ENCODE measurements at places on chromosomes 12 and 14.

GRCh38 chr14:55350461-55350860, 61.2 kb downstream of the ATG14 start:
- DNase-seq = no peak

- no peak for DNase-seq
These were observed 57.8 kb downstream of the RIMBP2 start for GRCh38 chr12:130658145-130658911.

DNA sequence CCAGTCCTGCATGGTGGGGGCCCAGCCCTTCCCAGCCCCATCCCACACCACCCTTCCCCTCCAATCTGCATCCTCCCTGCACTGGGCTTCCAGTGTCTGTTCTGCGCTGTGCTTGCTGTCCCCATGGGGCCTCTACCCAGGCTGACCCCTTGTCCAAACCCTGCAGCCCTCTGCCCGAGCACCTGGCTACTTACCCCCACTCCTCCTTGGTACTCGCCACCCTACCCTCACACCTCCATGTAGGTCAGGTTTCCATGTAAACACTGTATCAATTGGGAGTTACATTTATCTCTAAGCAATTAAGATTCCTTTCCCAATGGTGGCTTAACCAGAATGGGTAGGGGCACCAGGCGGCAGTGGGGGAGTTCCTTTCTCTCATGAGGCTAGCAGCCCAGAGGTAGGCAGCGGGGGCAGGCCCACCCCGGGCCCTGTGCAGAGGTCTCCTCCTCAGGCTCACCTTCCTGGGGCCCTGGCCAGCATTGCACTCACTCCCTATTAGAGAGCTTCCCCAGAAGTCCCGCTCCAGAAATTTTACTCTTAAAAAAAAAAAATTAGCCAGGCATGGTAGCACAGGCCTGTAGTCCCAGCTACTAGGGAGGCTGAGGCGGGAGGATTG, 76.6 kb upstream of the CCND2 start:
- DNase-seq = no peak

GRCh38 chr14:47262801-47263200, 412.6 kb downstream of the MDGA2 start:
- DNase-seq = no peak

GRCh38 chr12:83153177-83153576, 466.5 kb downstream of the TMTC2 start:
- DNase-seq = no peak

DNA sequence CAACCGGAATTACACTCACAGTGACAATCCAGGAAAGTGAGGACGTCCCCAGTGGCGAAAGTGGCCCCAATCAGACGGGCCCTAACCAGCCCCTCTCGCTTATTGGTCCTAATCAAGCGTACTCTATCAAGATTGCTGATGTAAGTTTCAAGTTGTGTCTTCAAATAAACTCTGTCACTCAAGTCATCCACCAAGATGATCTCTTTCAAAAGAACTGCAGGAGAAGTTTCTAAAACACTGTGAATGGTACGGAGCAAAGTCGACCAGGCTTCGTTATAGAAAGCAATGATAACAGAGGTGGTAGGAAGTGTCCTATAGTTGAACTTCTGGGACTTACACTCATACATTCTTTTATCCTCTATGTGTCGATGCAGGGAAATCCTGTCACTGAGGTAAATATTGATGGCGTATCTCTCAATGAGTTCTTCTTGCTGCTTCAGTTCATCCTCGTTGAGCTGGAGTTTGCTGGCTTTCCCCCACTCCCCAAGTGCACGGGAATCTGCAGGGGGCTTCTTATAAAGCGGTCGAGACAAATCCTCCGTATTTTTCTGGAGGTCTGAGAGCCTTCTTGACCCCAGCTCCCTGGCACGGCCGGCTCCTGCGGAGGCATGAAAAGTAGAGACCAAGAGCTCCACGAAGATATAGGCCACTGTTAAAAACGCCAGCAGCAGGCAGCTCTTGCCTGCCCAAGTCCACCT, 604 bp downstream of the GALNT4 start:
- no peak for DNase-seq

DNA sequence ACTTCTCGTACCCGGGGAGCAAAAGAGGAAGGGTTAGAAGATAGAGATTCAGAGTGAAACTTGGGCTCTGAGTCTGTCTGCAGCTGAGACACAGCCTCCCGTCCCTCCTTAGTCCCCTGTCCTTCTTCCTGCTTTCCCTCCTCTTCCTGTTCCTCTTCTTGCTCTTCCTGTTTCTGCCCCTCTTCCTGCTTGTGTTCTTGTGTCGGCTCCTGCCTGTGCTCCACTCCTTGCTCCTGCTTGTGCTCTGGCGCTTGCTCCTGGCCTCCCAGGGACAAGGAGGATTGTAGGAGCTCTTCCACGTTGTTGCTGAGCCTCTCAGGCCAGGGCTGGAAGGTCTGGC, 3.0 kb downstream of the ACRBP start:
- no peak for DNase-seq

GRCh38 chr12:14723763-14724162, 27.4 kb upstream of the GUCY2C start:
- no peak for DNase-seq

- DNase-seq = no peak
These were observed 71.4 kb downstream of the DENND5B start for GRCh38 chr12:31519511-31519910.

DNA sequence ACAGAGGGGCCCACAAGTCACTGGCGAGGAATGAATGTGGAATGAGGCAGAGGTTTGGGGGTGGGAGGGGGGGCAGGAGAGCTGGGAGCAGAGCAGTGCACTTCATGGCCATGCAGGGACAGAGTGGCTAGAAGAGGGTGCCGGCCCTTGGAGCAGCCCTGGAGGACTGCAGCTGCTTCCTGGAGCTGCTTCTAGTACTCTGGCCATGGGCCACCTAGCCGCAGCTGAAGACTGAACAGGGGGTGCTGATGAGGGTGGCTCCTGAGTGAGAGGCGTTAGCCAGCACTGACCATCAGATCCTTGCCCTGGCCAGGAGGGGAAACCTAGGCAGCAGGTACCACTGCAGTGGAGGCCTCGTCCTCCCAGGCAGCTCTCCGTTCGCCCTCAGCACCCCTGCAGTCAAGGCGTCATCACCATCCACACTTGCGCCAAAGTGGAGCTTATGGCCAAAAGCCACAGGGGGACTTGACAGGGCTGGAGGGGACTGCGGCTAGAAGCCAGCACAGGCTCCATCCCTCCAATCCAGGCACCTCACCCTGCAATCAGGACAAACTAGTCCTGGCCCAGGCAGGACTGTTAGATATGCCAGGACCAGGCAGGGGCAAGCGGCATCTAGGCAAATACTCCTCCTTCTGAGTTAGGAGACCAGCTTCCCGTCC, 16.4 kb downstream of the OTUB2 start:
- no peak for DNase-seq

GRCh38 chr12:31710021-31710818, 18.6 kb downstream of the AMN1 start:
- DNase-seq = no peak

DNA sequence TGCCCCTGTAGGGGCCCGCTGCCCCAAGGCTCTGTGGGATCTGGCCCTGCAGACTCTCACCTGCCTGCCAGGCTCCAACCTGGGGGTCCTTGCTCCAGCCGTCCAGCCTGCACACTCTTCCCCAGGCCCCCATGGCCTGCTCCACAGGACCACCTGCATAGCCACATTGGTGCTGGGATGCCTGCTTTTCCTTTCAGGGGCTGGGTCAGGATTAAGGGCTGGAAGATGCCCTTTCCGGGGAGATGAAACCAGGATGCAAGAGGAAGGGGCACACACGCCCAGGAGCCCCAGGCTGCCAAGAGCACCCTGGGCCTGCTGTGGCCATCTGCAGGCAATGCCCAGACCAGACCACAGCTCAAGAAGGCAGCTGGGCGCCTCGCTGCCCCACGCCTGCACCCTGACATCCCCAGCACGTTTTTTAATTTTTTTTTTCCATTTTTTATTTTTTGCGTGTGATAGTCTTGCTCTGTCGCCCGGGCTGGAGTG, 15.0 kb downstream of the BAG5 start:
- no peak for DNase-seq

- DNase-seq = no peak
These were observed 5.6 kb downstream of the FBXO33 start for GRCh38 chr14:39426605-39427004.

- no peak for DNase-seq
These were observed 813.0 kb downstream of the NRXN3 start for GRCh38 chr14:78983126-78983525.

DNA sequence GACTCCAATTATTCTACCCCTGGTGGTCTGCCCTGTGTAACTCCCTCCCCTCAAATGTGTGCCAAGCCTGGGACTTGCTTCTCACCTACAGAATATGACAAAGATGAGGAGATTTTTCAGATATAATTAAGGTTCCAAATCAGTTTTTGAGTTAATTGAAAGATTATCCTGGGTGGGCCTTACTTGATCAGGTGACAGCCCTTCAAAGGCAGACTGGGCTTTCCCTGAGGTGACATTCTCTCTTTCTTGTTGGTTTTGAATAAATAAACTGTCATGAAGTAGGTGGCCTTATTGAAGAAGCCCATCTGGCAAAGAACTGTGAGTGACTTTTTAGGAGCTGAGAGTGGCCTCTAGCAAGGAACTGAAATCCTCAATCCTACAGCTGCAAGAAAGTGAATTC, 106.0 kb downstream of the BRMS1L start:
- DNase-seq = no peak

DNA sequence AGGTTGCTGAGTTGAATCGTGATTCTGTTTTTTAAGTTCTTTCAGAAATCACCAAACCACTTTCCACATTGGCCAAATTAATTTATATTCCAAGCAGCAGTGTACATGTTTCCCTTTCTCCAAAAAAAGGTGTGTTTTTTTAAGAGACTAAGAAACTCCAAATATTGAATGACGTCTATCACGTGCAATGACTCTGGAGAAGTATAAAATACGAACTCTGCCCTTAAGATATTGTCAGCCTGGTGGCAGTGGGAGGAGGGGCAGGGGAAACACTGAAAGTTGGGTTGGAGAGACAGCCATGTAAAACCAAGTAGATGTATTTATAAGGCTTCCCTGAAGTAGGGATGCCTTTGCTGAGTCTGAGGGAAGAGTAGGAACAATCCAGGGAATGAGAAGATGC, 50.1 kb upstream of the DHRS4 start:
- no peak for DNase-seq

DNA sequence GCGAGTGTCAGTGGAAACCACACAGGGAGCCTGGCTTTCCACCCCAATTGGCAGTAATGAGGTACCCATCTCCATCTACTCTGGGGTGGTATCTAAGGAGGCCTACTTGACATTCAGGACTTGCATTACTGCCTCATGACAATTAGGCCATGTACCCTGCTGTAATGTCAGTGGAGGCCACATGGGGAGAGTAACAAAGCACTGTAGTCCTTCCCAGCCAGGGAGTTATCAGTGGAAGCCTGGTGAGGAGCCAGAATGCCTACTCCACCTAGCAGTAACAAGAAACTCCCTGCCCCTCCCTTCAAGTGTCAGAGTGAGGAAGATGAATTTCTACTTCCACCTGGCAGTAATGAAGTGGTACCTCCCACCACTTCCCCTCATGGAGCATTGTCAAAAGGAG, 12.5 kb downstream of the TIMM9 start:
- no peak for DNase-seq

GRCh38 chr14:68085742-68086141, 266.2 kb downstream of the RAD51B start:
- no peak for DNase-seq

GRCh38 chr14:34851395-34851794, 23.8 kb downstream of the BAZ1A start:
- DNase-seq = no peak

DNA sequence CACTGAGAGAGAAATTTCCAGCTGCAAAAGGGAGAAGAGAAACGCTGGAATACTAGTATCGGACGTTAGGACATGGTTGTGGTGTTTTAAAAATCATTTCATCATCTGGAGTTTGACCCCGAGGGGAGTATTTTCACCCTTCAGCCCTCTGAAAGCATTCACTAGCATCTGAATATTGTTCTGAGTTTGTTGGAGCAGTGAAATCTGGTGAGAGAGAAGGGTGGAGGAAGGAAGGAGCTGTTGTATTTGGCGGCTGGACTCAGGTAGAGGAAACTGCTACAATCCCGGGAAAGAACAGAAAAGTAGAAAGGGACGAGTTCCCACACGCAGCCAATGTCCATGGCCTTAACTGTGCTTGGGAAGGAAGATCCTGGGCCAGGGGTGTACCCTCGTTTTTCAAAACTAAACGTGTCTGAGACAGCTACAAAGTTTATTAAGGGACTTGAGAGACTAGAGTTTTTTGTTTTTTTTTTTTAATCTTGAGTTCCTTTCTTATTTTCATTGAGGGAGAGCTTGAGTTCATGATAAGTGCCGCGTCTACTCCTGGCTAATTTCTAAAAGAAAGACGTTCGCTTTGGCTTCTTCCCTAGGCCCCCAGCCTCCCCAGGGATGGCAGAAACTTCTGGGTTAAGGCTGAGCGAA, 896 bp upstream of the CDKN1B start:
- DNase-seq = no peak

DNA sequence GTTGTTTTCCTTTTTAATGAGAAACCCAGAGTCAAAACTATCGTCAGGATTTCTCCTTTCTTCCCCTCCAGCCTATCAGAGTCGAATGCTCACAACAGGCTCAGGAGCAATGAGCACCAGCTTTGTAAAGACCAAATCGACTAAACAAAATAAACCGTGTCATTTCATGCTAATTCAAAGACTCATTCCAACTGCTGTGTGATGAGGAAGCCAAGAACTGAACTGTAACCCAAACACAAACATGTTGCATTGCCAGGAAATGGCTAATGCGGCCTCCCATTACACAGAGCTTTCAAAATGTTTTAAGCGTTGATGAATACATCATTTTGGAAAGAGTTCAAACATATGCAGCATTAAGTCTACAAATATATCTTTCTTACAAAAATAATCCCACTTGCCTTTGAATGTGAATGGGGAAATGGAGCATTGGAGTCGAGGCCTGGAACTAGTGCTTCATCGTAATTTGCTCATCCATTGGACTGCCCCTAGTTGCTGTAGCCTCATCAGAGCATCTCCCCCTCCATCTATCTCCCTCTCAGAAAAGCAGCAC, 349.5 kb downstream of the GXYLT1 start:
- no peak for DNase-seq

- DNase-seq = no peak
These were observed 18.8 kb downstream of the SLC24A4 start for GRCh38 chr14:92341791-92342190.

DNA sequence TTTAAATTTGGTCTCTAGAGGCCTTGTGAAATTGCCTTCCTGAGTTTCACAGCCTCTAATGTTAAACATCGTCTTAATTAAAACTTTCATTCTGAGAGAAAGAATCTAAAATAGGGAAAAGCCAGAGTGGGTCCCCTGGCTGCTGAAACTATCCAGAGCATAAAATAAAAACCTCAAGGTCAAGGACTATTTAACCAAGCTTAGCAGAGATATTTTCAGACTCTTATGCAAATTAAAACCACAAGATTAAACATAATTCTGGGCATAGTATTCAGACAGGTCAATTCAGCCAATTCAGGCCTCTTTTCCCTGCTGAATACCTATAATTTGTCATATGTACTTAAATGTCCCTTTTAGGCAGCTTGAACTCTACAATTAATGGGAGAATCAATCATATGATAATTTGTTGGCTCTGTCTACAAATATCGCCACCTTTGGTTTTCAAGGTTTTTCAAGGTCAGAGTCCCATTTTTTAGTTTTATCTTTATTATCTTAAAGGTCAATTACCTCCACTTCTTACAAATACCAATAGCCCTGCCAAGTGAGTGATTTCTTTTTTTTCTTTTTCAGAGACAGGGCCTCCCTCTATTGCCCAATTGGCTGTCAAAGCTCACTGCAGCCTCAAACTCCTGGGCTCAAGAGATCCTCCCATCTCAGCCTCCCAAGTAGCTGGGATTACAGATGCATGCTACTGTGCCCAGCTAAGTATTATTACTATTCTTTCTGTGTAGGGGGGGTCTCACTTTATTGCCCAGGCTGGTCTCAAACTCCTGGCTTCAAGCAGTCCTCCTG, 257.1 kb downstream of the PHLDA1 start:
- no peak for DNase-seq
